ENCODE measurements at places on chromosomes 7 and 10.

- no peak for DNase-seq
Observed at GRCh38 chr7:13016036-13016581, 328.7 kb downstream of the ARL4A start.

DNA sequence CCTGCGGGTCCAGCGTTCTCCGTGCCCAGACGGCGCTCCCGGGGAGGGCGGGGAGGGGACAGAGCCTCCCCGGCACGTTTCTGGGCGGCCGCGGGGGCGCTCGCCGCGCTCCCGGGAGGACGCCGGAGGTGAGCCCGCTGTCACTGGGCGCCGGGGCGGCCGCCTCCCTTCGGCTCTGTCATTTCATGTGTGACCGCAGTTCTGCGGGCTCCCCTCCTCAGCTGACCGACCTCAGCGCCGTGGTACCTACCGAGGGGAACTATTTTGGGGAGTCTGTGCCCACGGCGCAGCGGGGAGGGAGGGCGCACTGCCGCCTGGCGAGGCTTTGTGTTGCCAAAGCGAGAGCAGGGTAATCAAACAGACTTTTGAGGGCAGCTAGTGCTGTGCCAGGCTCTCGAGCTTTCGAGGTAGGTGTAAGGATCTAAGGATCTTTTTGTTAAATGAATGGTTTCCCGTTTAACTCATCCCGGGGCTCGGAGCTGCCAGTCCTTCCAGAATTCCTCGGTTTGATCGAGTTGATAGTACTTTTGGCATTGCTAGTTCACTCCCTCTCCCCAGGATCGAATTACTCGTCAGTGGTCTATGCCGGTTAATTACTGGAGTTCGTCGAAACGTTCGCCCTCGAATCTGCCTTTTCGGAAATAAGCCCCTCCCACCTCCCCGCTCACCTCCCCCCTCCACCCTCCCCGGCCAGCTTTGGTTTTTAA is 1.9 kb downstream of the ARID5B start:
- peak; percentile 77 for DNase-seq

DNA sequence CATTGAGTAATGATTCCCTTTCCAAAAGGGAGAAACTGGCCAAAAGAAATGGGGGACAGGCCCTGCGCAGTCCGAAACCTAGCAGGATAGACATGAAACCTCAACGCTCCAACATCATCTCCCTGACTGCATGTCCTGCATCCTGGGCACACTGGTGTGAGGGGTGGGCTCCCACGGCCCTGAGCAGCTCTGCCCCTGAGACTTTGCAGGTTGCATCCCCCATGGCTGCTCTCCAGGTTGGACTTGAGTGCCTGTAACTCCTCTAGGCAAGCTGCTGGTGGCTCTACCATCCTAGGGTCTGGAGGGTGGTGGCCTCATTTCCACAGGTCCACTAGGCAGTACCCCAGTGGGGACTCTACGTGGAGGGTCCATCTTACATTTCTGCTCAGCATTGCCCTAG is 16.3 kb upstream of the CRYGN start:
- DNase-seq, result no peak

GRCh38 chr7:157652954-157653826 is 316.4 kb downstream of the DNAJB6 start:
- DNase-seq, result no peak

- no peak for DNase-seq
Observed at GRCh38 chr10:58544135-58544534, 31.5 kb downstream of the BICC1 start.

- no peak for DNase-seq
Observed at GRCh38 chr10:115046686-115047236, 46.4 kb upstream of the ATRNL1 start.

DNA sequence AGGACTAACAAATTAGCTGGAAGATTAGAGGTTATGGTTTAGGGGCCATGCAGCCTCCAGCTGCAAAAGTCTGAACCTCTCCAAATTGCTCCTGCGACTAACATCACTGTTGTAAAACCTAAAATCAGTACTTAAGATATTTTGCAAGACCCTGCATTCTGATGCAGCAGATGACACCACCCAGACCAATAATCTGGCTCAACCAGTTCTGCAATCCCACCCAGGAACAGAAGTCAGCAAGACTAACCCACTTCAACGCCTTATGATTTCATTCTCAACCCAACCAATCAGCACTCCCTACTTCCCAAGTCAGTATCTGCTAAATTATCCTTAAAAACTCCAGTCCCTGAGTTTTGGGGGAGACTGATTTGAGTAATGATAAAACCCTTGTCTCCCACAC is 250.8 kb upstream of the MBL2 start:
- no peak for DNase-seq

- DNase-seq, result no peak
Observed at GRCh38 chr10:7874864-7875263, 56.6 kb downstream of the TAF3 start.

- DNase-seq, result no peak
Observed at GRCh38 chr10:36367362-36367761, 725.3 kb upstream of the FZD8 start.

- DNase-seq, result no peak
Observed at GRCh38 chr7:75729851-75730274, 8.9 kb downstream of the HIP1 start.

- DNase-seq, result no peak
Observed at GRCh38 chr7:90424720-90425119, 21.5 kb downstream of the CLDN12 start.

GRCh38 chr10:62062028-62062427 is 160.5 kb downstream of the ARID5B start:
- no peak for DNase-seq

DNA sequence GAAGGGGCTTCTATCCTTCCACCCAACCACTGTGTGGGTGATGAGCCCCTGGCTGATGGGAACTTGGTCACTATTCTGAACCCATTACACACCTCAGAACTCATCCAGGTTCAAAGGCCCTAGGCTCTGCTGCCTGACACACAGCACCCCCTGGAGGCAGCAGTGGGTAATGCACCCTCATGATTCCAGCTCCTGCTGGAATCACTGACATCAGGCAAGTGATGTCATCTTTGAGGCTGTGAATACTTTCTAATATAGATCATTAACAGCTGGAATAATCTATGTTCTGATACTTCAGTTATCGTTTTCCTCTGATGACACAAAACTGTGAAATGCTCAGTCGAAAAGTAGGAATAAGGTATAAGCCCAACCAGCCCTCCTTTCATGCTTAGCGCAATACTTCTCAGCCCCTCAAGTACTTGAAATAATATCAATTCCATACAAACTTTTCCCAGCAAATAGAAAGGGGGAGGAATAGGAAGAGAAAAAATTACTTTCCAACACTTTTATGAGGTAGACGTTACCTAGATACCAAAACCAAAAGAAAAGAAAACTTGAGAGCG is 7.5 kb upstream of the RBP3 start:
- DNase-seq, result peak; percentile 62

DNA sequence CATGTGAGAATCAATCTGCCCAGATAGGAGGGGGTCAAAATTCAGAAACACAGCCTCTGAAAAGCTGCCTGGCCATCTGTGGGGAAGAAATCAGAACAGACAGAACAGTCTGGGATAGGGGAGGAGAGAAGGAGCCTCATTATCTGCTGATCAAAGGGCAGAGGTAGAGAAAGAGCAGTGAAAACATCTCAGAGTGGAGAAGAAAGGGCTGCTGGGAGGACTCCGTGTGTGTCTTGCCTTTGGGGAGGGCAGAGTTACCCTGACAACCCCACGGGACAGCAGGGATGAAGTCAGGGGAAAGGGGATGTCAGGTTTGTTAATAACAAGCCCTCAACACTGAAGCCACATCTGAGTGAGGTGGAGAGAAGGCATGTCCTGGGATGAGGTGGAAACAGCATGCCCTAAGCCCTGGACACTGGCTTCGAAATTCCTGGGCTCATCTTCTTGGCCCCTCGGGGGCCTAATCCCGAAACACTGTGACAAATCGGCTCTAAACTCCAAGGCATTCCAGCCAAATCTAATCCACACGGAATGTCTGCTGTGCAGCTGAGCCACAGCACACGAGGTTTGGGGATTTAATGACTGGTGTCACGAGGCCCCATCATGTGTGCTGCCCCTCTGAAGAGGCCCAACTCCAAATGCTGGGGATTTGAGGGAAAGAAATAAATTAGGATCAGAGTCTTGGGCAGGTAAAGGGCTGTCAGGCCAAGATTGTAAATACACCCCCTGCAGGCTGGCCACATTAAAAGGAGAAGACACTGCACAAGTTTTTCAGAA is 82.8 kb upstream of the FGFR2 start:
- no peak for DNase-seq

DNA sequence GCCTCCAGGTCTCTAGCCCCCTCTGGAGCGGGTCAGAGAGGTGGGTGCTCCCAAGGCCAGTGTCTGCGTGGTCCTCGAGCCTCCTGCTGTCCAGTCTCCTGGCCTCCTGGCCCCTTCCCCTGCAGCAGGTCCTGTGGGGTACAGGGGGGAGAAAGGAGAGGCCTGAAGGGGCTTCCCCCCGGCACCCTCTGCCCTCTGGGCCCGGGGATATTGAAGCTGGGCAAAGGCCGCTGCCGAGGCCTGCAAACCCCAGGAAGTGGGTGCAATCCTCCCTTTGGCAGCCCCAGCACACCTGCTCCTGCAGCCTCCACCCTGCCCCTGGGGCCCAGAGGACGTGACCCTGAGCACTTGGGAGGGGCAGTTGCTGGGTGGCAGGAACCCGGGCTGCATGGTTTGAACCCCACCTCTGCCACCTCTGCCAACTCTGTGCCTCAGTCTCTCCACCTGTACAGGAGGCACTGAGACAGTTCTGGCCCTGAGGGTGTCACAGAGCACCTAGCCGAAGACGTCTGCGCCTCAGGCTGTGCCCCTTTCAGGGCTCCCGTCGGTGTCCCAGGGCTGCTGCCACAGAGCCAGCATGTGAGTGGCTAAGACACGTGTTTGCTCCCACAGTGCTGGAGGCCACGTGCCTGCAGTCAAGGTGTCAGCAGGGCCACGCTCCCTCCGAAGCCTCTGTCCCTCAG is 59.1 kb upstream of the INPP5A start:
- no peak for DNase-seq

DNA sequence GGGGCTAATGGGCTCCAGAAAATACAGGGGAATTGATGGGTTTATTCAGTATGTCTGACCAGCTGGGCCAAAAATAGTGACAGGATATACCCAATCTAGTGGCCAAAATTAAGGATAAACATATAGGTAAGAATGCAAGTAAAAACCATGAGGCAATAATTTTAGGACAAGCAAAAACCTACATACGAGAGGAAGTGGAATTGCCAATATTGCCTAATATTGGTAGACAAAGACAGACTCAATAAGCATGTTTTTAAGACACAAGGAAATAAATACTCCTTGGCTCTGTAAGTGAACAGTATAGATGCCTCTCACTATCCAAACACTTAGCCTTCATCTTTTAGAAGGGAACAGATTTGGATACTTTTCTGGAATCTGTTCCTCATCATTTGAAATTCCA is 51.0 kb downstream of the ATXN7L1 start:
- DNase-seq, result no peak

DNA sequence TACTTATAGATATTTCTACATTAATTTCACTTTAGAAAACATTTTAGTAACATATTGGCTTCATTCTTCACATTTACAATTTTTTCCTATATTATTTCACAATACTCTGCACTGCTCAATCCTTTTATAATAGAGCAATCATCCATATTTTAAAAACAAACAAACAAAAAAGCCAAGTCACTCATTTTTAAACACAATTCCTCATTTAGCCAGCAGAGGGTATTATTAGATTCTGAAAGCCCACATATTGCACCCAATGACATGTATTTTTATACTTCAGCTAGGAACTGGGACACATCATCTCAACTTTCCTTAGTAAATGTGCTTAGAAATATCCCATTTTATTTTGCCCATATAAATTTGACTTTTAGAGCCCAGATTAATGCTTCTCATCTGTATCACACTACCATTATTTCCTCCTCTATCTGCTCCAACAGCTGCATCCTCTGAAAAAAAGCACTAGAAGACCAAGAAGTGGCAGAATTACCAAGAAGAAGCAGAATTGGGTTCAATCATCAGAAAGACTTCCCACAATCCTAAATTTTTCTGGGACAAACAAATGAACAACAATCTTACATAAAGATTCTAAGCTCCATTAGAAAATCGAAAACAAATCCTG is 29.5 kb downstream of the CTNNA3 start:
- no peak for DNase-seq

DNA sequence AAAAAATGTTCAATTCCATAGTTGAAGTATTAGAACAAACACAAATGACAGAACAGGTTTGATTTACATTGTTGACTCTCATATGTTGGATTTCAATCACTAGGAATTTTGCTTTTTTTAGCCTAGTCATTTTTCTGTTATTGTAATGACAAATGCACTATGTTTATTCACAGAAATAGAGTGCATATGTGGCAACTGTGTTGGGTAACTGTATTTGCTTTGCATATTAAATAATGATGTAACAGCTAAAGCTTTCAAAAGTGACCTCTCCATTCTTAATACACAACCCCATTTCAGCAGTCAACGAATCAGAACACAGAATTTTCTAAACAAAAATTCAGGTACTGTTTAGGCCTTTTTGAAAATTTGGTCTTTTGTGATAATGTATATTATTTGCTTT is 54.0 kb upstream of the SLC26A5 start:
- no peak for DNase-seq

DNA sequence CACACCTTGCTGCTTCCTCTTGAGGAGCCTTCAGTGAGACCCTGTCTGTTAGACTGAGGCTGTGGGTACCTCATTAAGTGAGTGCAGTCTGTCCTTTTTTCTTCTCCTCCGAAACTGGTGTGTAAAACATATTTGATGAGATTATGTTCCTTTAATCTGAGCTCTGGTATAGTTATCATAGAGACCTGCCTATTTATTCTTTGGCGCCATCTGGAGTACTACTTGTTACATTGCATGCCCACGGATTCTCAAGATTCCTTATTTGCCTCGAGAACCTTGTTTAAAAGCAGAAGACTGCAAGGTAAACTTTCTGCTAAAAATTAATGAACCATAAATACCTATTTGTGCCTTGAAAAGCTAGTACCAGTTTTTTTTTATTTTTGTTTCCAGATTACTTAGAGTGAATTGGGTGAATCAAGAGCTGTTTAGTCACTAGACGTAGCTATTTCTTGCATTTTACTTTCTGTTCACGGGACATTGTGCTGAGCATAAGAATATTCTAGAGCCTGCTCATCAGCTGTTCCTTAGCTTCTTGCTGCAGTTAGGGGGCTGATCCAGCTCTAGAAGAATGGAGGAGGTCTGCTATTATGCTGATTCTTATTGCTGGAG is 16.9 kb upstream of the STMP1 start:
- DNase-seq, result no peak

- DNase-seq, result no peak
Observed at GRCh38 chr7:130639388-130639787, 29.2 kb downstream of the COPG2 start.

Measured in stimulated activated naive CD8-positive, alpha-beta T cell treated with anti-CD3 and anti-CD28 coated beads, Interleukin-15, amount 100 ng/mL, for 72 hours (primary cell).